ENCODE measurements at places on chromosomes 3 and 15.

DNA sequence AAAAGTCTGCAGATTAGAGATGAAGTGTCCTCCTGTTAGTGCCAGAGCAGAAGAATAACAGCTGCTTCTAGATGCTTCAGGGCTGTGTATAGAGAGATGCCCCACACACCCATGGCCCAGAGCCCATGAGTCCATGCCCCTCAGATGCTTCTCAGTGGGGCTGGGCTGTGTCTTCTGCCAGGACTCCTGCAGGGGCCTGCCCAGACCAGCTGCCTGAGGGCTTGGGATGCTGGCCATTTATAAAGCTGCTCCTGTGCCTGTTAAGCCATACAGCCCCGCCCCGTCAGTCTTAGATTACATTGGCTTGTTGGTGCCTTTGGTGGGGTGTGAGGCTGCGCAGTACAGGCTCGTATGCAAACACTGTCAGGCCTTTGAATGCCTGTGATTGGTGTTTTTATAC lies 318.0 kb upstream of the CTDSPL start:
- no peak for DNase-seq

DNA sequence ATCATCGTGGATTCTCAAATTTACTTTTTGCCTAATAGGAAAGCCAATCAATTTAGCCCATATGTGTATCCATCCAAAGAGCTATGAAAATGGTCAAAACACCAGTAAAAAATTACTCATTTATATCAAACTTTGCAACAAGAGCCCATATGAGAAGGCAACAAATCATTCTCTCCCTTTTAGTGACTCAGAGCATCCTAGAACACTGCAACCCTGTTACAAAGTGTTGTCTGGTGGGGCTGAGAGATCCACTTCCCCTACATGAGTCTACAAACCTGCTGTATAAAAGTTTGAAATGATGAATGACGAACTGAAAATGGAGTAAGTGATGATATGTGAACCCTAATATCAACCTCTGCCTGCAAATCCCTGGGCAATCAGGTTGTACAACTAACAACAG lies 23.3 kb downstream of the PDZRN3 start:
- DNase-seq = no peak

DNA sequence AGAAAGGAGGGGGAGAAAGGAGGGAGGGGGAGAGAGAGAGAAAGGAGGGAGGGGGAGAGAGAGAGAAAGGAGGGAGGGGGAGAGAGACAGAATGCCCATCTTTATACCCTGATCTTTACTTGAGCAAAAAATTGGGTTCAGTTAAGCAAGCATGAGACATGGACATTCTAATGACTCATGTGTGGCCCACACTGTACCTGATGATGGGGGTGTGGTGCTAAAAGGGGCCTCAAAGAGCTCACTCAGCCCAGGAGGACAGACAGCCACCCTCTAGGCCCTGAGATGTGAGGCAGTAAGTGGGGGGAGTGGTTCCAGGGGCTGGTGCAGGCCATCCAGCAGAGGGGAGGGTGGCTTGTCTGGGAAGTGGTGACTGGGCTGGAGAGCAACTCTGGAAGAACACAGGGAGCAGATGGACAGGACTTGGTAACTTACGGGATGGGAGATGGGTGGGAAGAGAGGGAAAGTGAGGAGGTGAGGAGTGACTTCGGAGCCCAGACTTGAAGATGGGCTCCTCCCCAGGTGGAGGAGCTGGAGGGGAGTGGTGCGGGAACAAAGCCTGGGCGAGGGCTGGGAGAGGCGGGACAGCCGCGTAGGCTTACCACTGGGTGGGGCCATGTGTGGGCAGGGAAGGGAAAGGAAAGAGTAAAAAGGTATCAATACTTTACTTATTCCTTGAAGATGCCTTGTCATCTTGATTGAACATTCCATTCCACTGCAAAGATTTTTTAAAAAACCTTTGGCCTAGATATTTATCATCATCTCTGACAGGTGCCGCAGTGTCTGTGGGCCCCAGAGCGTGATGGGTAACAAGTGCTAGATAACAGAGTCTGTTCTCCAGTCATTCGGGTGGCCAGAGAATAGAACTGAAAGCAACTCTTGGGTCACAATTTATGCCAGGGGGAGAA lies 32.3 kb downstream of the TSPAN3 start:
- DNase-seq = no peak

- DNase-seq = no peak
These were observed 318.5 kb downstream of the ZNF621 start for GRCh38 chr3:40843208-40843624.

DNA sequence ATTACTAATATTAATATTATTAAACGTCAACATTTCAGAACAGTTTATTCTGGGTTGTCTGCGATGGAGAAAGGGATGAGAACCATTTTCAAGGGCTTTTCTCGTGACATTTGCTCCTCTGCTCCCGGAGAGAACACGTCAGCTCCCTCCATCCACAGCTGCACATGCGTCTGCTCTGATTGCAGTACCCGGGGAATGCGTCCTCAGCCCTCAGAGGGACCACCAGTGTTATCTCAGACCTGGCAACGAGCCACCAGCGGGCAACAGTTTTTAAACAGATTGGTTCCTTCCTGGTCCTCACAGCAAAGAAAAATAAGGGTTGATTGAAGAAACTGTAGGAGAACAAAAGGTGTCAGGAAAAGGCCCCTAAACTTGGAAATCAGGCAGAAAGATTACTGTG lies 202.2 kb upstream of the ADAMTS9 start:
- DNase-seq = no peak

DNA sequence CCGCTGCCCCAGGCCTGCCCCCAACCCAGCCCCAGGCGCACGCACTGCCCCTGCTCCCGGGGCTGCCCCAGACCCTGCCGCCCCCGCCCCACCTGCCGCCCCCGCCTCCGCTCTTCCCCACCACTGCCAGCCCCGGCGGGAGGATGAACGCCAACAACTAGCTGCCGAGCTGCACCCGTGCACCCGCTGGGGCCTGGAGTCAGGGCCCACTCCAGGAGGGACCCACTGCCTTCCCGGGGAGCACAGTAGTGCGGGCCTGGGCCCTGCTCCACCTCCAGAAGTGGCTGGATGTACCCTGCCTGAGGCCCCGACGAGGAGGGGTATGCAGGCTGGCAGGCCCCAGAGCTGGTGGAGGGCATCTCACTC lies 10.9 kb downstream of the ZBTB47 start:
- DNase-seq = no peak

DNA sequence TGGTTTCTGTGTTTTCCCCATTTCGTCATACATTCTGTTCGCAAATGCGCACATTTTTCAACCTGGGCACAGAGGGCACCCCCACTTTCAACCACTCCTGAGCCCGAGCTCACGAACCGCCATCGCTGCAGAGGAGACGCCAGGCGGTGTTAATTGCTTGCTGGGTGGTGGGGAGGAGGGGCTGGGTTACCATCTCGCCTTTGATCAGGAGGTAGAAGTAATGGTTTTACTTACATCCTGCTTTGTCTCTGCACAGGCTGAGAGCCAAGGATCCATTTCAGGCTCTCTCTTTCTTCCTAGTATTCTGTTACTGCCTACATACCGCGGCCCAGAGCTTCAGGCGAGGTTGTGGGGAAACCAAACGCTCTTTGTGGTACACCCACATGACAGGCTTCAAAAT lies 177.3 kb upstream of the WNT5A start:
- DNase-seq = no peak

- no peak for DNase-seq
These were observed 273.1 kb downstream of the UACA start for GRCh38 chr15:70490148-70490837.

Data from ACHN (cell line).